Activated T-cell treated with anti-CD3 and anti-CD28 coated beads, Interleukin-2, amount 50 U/mL, for 1 hour (primary cell): ENCODE measurements at places on chromosomes 13 and 19.

- DNase-seq = no peak
Measured at GRCh38 chr13:52387721-52388120, 18.3 kb downstream of the THSD1 start.

DNA sequence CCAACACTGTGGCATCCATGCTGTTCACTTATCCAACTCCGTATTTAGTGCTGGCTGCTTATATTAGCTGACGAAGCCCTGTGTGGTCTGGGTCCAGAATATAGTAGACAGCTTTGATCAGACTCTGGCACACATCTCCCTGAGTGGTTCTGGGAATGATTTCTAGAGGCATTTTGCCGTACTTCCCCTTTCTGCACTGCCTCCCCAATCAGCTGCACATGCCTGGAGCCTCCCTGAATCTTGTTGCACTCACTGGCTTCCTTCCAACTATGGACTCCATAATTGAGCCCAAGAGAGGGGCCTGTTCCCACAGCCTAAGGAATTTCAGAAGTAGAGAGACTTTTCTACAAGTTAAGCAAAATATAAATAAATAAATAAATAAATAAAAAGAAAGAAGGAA, 30.4 kb upstream of the PCDH8 start:
- no peak for DNase-seq

GRCh38 chr19:46159418-46160232, 11.6 kb downstream of the IGFL2 start:
- DNase-seq = no peak

DNA sequence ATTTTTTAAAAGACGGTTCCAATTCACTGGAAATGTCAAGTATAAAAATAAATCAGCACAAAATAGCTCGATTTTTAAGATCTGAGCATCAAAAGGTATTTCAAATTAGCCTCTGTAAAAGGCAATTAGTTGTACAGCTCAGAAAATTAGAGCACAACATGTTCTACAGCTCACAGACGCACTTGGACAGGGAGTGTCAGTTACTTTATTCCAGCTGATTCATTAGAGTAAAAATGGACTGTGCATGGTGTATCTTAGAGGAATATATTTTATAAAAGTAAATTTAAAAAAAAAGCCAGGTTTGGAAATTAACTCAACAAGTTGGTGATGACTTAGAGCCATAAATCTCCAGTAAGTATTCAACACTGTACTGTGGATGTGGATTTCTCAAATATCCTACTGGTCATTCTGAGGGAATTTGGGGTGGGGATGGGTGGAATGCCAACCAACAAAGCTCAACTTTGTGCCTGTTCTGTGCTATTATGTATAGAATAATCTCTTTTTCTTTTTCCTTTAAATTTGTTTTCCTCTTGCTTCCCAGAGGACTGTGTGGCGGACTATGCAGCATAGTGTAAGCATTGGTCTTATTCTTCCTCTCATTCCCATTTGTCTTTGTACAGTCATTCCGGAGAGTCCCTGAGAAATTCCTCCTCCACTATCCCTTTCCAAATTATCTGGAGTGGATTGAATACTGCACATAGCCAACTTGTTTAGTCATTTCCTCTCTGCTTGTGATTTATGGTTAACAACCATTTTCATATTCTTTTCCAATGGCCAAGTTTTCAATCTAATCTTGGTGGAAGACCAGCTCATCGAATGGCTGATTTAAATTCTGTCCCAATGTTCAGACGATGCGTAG, 169.3 kb downstream of the DCT start:
- DNase-seq = no peak

DNA sequence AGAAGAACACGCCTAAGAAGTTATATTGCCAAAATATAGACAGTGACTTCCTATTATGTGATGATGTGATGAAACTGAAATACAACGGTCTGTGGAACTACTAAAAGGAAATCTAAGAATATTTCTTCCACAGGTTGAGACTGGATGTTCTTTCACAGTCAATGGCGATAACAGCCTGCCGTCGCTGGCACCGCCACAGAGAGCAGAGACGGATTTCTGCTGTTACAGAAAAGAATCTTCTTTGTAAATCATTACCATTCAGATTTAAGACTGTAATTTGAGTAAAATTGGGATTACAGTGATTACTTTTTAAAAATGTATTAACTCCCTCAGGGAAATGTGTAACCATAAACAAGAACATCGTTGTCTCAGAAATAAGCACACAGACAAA, 100.8 kb downstream of the TUBGCP3 start:
- DNase-seq = no peak

- DNase-seq = no peak
Measured at GRCh38 chr19:21328406-21328805, 804 bp downstream of the ZNF708 start.

GRCh38 chr13:75102001-75102716, 379.8 kb downstream of the TBC1D4 start:
- no peak for DNase-seq

GRCh38 chr13:51773515-51773914, 30.4 kb downstream of the DHRS12 start:
- no peak for DNase-seq

DNA sequence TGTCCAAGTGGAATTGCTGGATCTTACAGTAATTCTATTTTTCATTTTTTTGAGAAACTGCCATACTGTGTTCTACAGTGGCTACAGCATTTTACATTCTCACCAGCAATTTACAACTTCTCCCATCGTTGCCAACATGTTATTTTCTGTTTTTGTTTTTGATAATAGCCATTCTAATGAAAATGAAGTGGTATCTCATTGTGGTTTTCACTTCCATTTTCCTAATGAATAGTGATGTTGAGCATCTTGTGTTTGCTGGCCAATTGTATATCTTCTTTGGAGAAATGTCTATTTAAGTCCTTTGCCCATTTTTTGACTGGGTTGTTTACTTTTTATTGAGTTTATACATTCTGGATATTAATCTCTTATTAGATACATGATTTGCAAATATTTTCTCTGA, 38.6 kb downstream of the KCNRG start:
- DNase-seq = no peak

GRCh38 chr13:108926862-108927261, 297.5 kb downstream of the MYO16 start:
- DNase-seq = no peak

GRCh38 chr13:111142472-111142871, 27.4 kb downstream of the ARHGEF7 start:
- no peak for DNase-seq

DNA sequence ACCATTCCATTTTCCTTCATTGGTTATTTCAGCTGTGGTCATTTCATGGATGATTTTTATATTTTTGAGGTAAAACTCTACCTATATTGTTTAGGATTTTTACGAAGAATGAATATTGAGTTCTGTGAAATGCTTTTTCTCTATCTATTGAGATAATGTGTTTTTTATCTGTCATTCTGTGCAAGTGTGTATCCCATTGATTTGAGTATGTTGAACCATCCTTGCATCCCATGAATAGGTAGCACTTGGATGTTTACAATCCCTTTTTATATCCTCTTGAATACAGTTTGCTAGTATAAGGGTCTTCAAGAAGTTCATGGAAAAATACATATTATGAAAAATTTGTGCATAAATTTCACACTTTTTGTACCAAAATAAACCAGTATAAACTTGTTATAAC, 9.8 kb upstream of the ZNF525 start:
- DNase-seq = no peak
